Caki2 (cell line): ENCODE measurements at places on chromosomes 2 and 18. TPM values are rescaled to one million over a fixed set of nuclear protein-coding genes. Genes with fewer than 3 reads are reported as not detected.

GRCh38 chr2:84038866-84039265 is 420.2 kb downstream of the SUCLG1 start:
- no peak for DNase-seq

GRCh38 chr18:24727685-24728084 is 267.2 kb downstream of the HRH4 start:
- no peak for DNase-seq

GRCh38 chr2:222736301-222736700 is 64.8 kb downstream of the MOGAT1 start:
- no peak for DNase-seq

DNA sequence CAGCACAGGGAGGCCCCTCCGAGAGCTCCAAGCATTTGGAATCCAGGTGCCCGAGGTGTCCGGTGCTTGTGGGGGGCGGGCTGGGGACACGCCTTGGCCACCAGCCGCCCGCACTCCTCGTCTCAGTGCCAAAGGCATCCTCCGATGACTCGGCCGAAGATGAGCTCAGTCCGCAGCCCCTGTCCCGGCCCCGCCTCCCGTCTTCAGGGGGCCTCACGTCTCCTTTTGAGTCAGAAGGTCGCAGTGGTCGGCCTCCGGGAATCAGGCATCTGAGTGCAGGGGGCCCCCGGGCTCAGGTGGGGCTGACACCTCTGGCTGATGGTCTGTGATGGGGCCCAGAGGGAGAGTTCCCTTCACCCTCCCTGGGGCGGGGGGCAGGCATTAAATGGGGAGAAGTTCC is 74.8 kb downstream of the NFATC1 start:
- no peak for DNase-seq

Gene USP34
- 13.9 and 34.4 TPM in 2 replicates for total RNA-seq

GRCh38 chr18:23541349-23542093 is 38.2 kb downstream of the RMC1 start:
- no peak for DNase-seq

Gene KLHL30
- 0.91 and 0.96 TPM in 2 replicates for total RNA-seq

- no peak for DNase-seq
Observed at GRCh38 chr2:127275356-127275755, 18.6 kb downstream of the ERCC3 start.

DNA sequence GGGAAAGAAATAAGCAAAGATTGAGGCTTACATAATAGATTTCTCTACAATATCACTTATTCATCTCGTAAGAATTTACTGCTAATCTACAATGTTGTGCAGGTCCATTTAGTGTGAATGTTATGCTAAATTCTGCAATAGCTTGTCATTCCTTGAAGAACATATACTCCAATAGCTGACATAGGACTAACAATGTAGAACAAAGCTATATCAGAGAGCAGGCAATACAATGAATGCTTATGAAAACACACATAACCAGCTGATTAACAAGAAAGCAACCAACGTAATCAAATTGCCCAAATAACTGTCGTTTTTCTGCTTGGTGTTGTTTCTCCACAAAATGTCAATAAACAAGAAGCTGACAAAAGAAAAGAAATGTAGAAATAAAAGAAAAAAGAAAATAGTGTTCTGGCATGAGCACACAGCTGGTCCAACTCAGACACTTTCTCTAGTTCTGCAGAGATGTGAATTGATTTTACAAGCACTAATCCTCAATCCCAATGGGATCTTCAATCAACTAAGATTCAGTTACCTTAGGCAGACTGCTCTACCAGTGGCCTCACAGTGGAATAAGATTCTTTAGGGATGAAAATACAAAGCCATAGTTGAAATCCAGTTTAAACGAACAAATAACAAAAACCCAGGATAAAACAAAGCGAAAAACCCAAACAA is 1024.7 kb upstream of the PIK3C3 start:
- DNase-seq: no peak

GRCh38 chr2:98140210-98140609 is 53.2 kb downstream of the VWA3B start:
- DNase-seq: no peak

DNA sequence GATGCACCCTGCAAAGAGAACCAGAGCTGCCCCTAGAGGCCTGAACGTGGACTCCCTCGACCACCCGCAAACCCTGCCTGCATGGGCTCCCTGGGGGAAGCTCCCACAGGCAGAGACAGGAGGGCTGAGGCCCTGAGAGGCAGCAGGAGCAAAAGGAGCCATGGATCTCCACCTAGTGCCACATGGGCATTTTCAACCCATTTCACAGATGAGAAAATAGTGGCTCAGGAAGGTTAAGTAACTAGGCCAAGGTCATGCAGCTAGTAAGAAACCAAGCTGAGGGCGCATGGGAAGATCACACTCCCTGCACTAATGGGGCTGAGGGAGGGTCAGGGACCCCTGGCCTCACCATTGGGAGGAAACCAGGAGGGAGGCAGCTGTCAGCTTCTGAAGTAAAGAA is 271.7 kb upstream of the RAB6C start:
- no peak for DNase-seq

DNA sequence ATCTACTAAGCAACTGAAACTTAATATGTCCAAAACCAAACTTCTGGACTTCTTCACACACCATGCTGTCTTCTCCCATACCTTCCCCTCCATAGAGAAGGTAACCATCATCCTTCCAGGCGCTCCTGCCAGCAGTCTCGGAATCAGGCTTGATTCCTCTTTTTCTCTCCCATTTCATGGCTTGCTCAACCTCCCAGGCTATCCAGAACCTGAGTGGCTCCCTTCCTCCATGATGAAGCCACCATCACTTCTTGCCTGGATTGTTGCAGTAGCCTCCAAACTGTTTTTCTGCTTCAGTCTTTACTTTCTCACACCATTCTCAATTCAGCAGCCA is 40.1 kb upstream of the NDUFV2 start:
- no peak for DNase-seq

- DNase-seq: peak; percentile 81
Observed at GRCh38 chr18:57803103-57803969, at the start of gene ATP8B1. Gene ATP8B1, minus strand, starts transcription at chr18:57803315. Its CDS starts 71,508 bp downstream, at chr18:57731807.

GRCh38 chr2:208101716-208102631 is 22.4 kb downstream of the CRYGD start:
- peak; percentile 13 for DNase-seq

- DNase-seq: no peak
Observed at GRCh38 chr2:170848587-170848986, 31.9 kb downstream of the GAD1 start.

Gene FZD7
- total RNA-seq: 83.2 and 92.1 TPM in 2 replicates

- DNase-seq: no peak
Observed at GRCh38 chr2:237628247-237629187, 1.1 kb downstream of the LRRFIP1 start.

DNA sequence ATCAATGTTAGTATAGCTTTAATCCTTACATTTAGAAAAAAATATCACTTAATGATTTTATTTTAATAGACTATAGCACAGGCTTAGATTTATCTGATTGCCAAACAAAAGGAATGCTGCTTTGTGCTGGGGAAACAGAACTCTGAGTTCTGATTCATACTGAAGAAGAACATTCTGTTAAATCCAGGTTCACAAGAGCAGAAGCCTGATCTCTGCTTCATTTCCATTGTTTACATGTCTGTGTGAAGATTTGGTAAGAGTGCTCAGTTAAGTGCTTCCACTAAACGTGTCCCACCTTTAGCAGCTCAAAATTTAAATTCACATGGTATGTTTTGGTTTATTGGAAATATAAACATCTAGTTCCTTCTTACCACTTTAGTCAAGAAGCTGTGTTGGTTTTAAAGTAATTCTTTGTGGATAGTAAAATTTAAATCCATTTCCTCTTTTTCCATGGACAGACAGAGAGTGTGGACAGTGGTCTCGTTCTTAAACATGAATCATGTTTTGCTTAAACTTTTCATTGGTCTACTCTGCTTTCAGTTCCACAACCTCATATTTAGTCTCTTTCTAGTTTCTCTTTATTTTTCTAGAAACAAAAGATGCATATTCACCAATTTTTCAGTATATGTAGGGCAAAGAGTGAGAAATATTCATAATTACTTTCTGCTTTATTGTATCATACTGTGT is 59.1 kb downstream of the NYAP2 start:
- no peak for DNase-seq

DNA sequence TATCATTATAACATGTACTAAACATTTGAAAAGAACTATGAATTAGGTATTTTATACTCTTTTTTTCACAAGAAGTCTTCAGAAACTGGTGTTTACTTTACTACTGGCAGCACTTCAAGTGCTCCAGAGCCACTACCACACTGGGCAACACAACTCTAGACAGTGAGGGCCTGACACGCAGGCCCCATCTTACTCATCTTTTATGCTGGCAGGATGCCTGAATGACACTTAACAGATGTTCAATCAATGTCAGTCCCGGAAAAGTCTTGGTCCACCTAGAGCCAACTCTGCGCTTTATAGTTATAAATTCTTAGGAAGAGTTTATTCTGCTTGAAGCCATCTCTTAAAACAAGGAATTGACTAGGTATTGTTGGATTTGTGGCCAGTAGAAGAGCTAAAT is 8.7 kb upstream of the WIPF1 start:
- DNase-seq: no peak

Gene PLEKHH2
- 7.5 and 8.0 TPM in 2 replicates for total RNA-seq

DNA sequence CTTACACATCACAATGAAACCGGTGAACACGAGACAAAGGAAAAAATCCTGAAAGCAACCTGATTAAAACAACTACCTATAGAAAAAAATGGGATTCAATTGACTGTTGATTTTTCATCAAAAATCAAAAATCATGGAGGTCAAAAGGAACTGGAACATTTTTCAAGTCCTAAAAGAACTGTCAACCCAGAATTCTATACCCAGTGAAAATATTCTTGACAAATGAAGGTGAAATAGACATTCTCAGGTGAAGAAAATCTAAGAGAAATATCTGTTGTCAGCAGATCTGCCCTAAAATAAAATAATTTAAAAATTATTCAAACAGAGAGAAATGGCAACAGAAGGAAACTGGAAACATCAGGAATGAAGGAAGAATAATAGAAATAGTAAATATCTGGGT is 38.9 kb downstream of the GAREM1 start:
- no peak for DNase-seq

- DNase-seq: peak; percentile 28
Observed at GRCh38 chr18:51234117-51235008, 36.9 kb upstream of the MEX3C start.

Gene RAPGEF4
- total RNA-seq: 3.3 TPM in 1 of 2 replicates, not detected in the other

DNA sequence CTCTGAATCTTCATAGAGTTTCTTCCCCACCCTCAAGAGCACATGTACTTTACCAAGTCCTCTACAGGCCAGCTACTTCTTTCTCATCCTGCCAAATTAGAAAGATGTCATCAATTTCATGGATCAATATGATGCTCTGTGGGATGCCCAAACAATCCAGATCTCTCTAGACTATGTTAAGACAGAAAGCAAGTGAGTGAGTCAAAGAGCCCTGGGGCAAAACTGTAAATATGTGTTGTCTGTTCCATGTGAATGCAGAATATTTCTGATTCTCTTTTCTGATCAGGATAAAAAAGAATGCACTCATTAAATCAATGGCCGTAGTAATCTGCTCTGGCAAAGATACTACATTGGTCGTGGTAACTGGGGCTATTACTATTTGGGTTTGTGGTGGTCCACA is 53.1 kb upstream of the ROCK2 start:
- DNase-seq: no peak

Gene GPAT2
- total RNA-seq: not detected in 2 replicates

DNA sequence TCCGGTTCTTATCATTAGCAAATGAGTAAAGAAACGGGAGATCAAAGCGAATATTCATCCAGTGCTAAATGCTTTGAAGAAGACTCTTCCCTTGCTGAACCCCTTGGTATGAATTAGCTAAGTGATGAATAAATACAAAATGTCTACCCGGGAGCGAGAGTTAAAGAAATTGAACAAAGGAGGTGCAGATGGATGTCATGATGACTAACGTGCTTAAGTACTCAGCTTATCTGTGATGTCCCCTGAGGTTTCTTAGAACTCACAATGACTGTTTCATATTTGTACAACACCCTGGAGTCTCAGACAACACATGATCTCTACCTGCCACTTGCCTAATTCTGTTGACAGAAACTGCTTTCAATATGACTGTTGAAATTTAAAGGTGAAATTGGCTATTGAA is 148.5 kb downstream of the TMEM200C start:
- DNase-seq: no peak

GRCh38 chr2:1550658-1551316 is 137.5 kb downstream of the TPO start:
- DNase-seq: peak; percentile 52

Gene ST8SIA5
- total RNA-seq: not detected in 2 replicates

GRCh38 chr2:30412047-30412683 is 34.9 kb upstream of the LCLAT1 start:
- no peak for DNase-seq

- DNase-seq: peak; percentile 2
Observed at GRCh38 chr18:73717570-73717969, 430.1 kb downstream of the FBXO15 start.

Gene RFX8
- not detected in 2 replicates for total RNA-seq
